ENCODE measurements at places on chromosomes 7 and 10.

DNA sequence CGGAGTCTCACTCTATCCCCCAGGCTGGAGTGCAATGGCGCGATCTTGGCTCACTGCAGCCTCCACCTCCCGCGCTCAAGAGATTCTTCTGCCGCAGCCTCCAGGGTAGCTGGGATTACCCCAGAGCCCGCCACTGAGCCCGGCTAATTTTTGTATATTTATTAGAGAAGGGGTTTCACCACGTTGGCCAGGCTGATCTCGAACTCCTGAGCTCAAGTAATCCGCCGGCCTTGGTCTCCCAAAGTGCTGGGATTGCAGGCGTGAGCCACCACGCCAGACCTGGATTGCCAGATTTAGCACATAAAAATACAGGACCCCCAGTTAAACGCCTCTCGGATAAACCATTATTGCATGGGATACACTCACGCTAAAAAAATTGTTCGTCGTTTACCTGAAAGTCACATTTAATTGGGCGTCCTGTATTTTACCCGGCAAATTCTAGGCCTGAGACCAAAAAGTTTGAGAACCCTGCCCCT is 375 bp upstream of the GATAD1 start:
- DNase-seq: no peak

DNA sequence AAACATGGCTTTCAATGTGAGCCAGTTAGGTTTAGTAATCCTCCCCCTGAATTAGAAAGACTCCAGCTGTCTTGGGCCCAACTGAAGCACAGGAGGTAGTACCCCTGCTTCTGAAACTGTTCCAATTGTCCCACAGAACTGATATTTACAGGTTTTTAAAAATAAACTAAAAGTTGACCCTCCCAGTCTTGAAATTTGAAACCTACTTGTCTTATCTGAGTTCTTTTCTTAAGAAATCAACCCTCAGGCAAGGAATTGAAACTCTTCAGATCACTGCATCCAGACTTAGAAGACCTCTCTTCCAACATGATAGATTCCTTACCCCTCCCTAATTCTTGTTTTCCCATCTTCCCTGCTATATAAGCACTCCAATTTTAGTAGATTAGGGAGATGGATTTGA is 13.3 kb upstream of the ARHGAP21 start:
- no peak for DNase-seq

- no peak for DNase-seq
Observed at GRCh38 chr10:624605-625332, 64.7 kb downstream of the DIP2C start.

DNA sequence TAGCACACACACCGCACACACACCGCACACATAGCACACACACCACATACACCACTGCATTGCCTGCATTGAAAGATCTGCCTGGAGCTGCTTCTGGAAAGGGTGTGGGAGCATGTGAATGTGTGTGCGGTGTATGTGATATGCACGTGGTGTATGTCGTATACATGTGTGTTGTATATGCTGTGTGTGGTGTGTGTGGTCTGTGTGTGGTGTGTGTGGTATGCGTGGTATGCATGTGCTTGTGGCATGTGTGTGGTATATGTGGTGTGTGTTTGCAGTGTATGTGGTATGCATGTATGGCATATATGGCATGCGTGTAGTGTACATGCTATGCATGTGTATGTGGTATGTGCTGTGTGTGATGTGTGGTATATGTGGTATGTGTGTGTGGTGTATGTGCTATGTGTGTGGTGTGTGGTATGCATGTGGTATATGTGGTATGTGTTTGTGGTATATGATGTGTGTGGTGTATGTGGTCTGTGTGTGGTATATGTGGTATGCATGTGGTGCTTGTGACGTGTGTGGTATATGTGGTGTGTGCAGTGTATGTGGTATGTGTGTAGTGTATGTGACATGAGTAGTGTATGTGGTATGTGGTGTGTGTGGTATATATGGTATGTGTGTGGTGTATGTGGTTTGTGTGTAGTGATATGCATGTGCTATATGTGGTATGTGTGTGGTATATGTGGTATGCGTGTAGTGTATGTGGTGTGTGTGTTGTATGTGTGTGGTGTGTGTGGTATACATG is 176.2 kb downstream of the WDR37 start:
- no peak for DNase-seq

GRCh38 chr7:77281780-77282478 is 82.3 kb upstream of the FGL2 start:
- DNase-seq: no peak

Measured in GF-D8 (cell line).